ENCODE measurements at places on chromosomes 11 and 22.

DNA sequence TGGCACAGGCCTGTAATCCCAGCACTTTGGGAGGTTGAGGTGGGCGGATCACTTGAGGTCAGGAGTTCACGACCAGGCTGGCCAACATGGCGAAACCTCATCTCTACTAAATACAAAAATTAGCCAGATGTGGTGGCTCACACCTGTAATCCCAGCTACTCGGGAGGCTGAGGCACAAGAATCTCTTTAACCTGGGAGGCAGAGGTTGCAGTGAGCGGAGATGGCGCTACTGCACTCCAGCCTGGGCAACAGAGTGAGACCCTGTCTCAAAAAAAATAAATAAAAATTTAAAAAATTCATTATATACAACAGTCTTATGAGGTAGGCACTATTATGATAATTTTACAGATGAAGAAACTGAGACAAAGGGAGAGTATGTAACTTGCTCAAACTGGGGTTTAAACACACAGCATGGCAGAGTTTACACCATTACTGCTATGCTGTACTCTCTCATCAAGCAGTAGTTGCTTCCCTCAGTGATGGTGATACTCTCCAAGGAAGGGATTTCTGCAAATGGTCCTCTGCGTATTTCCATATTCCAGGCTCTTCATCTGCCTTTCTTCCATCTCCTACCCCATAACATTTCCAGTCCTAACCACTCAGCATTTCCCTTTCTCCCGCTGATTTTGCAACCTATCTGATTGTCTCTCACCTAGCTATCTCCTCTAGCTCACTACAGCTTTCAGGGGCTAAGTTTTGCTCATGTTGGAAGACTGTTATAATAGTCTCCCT, 95.3 kb downstream of the CCDC83 start:
- no peak overlapping the region for H3K27ac ChIP-seq
- no peaks in the 10 kb centered on the region for H3K27me3 ChIP-seq
- H3K4me3 ChIP-seq = no peak overlapping the region
- peaks cover 3% of the 10 kb centered on the region for H3K36me3 ChIP-seq
- DNase-seq = no peak
- no peaks in the 10 kb centered on the region for H3K4me1 ChIP-seq

DNA sequence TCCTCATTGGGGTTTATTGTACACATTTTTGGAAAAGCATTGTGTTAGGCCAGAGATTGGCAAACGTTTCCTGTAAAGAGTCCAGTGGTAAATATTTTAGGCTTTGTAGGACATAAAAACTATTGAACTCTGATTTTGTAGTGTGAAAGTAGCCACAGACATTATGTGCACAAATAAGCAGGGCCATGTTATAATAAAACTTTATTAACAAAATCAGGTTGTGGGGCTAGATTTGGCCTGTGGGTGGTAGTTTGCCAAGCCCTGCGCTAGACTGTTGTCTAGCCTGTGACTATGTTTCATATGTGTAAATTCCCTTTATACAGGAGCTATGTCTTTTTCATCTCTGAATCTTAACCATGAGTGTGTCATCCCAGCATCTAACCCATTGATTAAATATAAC, 104.1 kb downstream of the FBXO7 start:
- H3K36me3 ChIP-seq = no peaks in the 10 kb centered on the region
- no peak overlapping the region for H3K4me3 ChIP-seq
- H3K4me1 ChIP-seq = no peaks in the 10 kb centered on the region

- H3K27me3 ChIP-seq = peaks cover 17% of the 10 kb centered on the region
- DNase-seq = no peak
- H3K36me3 ChIP-seq = no peaks in the 10 kb centered on the region
- H3K4me1 ChIP-seq = no peaks in the 10 kb centered on the region
These were observed 16.3 kb upstream of the GDPD5 start for GRCh38 chr11:75542088-75542438.

- DNase-seq = no peak
- H3K4me1 ChIP-seq = peaks cover 13% of the 10 kb centered on the region
- H3K36me3 ChIP-seq = no peaks in the 10 kb centered on the region
- H3K27me3 ChIP-seq = no peaks in the 10 kb centered on the region
These were observed 41.4 kb upstream of the TTLL12 start for GRCh38 chr22:43228330-43228729.
